ENCODE measurements at places on chromosomes 2 and 18.

GRCh38 chr2:213022987-213023386 lies 128.4 kb downstream of the IKZF2 start:
- DNase-seq: no peak

- no peak for DNase-seq
Measured at GRCh38 chr18:58128381-58129374, 84.7 kb downstream of the NEDD4L start.

DNA sequence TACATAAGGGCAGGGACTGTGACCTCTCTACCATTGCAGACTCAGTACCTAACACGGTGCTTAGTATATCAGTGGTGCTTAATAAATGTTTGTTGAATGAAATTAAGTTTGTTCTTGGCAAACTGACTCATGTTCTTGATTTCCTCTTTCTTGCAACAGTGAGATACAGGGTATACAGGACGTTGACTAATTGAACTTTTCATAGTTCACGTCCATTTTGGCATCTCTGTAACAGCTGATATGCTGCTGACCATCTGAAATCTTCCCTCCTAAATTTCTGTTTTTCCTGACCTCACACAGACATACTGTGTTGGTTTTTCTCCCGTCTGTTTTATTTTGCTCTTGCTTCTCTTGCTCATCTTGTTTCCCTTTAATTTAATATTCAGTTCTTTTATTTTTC lies 44.2 kb downstream of the LHCGR start:
- DNase-seq: no peak

DNA sequence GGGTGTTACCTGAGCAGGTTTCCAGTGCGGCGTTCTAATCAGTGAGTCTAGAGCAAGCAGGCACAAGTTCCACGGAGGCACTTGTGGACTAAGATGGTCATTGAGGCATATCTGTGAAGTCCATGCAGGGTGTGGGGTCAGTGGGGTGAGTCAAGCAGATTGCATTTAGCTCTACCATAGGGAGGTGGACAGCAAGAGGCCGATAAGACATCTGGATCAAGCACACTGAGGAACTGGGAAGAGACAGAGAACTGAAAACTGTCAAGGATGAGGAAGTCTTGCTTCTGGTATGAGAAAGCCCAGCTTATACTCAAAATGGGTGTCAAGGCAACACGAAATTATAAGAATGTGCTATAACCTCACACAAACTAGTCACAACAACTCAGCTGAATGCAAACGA lies 61.2 kb upstream of the SLC39A10 start:
- no peak for DNase-seq

GRCh38 chr18:6009756-6010155 lies 114.4 kb upstream of the TMEM200C start:
- DNase-seq: no peak

DNA sequence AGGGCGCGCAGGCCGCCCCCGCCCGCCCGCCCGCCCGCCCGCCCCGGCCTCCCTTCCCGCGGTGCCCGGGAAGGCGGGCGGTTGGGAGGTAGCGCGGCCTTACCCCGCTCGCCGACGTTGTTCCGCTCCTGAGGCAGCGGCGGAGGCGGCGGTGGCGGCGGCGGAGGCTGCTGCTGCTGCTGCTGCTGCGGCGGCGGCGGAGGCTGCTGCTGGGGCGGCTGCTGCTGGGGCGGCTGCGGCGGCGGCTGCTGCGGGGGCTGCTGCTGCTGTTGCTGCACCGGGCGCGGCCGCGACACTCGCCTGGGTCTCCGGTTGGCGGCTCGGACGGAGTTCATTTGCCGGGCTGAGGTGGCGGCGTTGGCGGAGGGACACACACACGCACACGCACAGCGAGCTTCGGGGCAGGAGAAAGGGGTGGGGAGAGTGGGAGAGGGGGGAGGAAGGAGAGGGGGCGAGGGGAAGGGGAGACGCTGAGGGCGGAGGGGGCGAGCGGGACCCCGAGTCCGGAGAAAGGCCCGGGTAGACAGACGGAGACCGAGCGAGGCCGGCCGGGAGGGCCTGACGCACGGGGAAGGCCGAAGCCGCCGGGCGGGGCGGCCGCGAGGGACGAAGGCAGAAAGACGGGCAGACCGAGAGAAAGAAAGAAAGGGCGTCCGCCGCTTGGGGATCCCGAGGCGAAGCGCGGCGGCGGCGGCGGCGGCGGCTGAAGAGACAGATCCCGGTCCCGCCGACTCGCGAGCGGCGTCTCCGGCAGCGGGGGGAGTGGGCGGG lies 727 bp downstream of the FBXO11 start:
- DNase-seq: peak; percentile 67

DNA sequence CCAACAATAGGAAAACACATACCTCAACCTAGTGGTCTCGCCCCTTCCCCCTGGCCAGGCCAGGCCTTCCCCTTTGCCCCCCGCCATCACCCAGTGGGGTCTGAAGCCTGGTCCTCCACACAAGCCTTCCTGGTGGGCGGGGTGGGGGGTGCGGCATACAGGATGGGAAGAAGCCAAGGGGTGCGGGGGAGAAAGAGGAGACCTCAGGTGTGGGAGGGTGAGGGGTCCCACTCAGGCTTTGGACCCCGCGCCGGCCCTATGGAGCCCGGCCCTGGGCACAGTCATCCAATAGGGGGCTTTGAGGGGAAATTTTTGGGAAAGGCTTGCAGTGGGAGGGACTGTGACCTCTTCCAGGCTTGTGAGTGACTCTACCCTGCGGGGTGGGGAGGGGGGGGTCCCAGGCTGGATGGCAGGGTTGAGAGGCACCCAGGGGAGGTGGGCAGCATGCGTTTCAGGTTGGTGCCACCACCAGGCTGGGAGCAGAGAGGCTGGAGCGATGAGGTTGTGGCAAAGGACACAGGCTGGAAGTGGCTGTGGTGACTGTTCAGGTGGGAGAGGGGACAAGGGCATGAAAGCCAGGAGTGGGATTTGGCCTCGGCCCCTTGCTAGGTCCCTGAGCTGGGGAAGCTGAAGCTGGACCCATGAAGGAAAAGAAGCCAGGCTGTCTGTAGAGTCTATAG lies 1.3 kb downstream of the SLC66A3 start:
- DNase-seq: no peak

GRCh38 chr2:231276987-231277386 lies 78.6 kb downstream of the ARMC9 start:
- DNase-seq: no peak

GRCh38 chr2:618422-618990 lies 58.7 kb downstream of the TMEM18 start:
- DNase-seq: no peak

- DNase-seq: no peak
Measured at GRCh38 chr2:121688820-121689219, 39.6 kb upstream of the CLASP1 start.

- no peak for DNase-seq
Measured at GRCh38 chr18:8813611-8814010, 108.3 kb downstream of the MTCL1 start.

DNA sequence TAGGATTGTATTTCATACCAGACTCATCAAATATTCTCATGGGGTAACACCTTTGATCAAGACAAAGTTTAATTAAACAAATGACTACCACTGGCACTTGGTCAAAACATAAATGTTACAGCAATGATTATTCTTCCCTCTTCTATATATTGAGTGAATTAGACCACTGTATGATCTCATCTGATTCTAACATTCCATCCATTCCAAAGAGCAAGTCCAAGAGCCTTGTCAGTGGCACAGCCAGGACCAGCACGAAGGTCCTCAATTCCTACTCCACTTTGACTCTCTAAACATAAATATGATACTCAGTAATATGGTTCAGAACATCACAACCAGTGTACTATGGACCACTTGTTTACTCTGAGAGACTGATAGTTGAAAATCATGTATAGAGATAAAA lies 86.4 kb downstream of the AP1S3 start:
- no peak for DNase-seq

GRCh38 chr2:184363213-184363612 lies 235.1 kb upstream of the ZNF804A start:
- peak; percentile 7 for DNase-seq

DNA sequence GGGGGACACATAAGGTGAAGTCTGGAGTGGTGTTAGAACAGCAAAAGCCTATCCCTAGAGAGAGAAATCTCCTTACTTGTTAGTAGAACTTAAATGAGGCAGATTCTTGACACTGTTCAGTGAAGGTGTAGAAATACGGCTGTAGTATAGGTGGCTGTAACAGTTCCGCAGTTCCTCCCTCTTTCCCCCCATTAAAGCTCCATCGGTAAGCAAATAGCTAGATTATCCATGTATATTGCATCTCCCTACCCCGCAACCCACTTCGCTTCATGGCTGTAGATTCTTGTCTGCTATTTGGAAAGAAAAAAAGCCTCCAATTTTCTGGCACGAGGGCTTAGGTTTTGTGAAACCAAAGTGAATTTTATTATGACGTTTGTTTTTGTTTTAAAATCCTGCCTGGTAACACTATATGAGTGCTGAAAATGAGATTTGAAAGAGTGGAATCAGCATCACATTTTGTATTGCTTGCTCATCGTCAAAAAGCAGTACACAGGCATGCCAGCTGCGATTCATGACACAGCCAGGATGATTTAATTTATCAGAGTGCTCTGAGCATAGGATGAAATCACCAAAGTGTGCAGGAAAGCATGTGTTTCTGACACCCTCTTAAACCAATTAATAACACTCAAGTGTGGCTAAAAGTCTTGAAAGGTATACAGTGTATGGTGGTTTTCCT lies 1.4 kb downstream of the FAM171B start:
- peak; percentile 30 for DNase-seq

- no peak for DNase-seq
Measured at GRCh38 chr2:160220545-160221009, 20.5 kb upstream of the ITGB6 start.

DNA sequence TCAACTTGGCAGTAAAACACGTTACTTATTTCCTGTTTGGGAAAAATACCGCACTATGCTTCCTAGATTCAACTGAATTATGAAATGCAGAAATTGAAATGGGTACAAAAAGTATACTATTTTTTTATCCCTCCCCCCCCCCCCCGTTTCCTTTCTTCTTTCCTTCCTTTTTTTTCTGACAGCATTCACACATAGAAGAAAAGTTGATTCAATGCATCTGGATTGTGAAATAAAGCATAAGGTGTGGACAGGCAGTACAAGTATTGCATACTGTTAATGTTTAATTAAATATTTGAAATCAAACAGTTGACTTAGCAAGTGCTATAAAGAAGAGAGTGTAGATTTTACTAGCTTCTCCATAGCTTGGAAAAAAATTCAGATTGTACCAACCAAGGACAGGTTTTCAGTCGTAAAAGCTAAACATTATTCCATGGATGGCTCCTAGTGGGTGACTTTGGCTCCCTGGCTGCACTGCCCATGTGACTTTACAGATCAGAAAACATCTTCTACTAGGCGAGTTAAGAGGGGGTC lies 21.6 kb upstream of the AGFG1 start:
- DNase-seq: no peak

- no peak for DNase-seq
Measured at GRCh38 chr18:40179729-40180461, 1775.1 kb upstream of the PIK3C3 start.

GRCh38 chr2:34731292-34731691 lies 1132.2 kb upstream of the FAM98A start:
- no peak for DNase-seq

DNA sequence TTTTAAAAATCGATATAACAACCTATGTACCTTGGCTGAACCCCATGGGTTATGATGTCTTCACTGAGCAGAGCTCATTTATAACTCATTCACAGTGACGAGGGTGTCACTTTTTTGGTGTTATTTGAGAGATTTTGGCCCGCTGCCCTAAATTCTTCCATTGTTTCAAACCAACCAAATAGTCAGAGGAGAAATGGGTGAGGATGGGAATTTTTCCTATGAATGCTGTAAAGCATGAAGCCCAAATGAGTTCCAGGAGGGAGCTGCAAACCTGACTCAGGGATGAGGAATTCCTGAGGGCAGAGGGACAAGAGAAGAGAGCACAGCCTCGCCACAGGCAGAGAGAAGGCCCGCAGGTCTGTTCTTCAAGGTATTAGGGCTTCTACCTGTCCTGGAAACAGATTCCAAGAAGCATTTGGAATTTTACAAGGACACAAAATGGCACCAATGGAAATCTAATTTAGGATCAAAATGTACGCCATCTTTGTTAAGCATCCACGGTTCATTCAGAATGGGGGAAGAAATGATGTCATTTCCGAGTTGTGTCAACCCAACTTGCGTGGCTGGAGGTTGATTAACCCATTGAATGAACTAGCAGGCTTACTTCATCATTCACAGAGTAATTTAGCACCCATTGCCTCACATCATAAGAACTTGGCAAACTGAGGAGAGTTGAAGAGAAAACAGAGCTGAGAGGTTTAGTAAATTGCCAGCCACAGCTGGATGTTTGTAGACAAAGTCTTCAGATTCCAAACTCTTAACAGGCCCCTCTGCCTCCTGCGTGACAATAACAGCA lies 133.5 kb downstream of the LAMA3 start:
- no peak for DNase-seq

- DNase-seq: no peak
Measured at GRCh38 chr2:4832642-4833041, 859.5 kb upstream of the SOX11 start.

GRCh38 chr18:35707674-35708073 lies 126.1 kb downstream of the GALNT1 start:
- no peak for DNase-seq

DNA sequence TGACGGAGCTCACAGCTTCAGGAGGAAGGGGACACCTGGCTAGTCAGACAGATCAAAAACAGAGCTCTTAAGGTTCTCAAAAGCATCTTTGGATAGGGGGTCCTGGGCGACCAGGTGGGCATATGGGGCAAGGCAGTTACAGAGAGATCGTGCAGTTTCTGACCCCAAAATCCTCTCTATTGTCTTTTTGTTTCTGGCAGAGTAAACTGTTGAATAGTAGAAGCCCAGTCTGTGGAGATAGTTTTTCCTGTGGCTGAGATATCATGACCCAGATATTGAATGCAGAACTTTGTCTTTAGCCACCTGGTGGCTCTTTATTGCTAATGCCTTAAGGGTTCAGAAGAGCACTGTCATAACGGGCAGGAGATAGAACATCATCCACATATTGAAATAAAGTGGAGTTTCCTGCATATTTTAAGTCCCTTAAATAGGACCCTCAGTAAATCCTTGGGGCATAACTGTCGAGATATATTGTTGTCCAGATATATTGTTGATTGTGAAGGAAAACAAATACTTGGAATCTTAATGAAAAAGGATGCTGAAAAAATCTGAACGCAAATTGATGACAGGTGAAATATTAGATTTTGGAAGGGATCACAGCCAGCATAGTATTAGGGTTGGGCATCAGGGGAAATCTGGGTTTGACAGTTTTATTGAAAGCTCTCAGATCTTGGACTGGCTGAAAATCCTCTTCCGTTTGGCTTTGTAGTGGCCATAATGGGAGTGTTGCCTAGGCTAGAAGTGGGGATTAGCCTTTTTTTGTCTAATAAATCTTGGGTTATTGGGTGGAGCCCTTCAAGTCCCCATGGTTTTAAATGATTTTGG lies 14.1 kb upstream of the ZDBF2 start:
- DNase-seq: peak; percentile 2

- DNase-seq: no peak
Measured at GRCh38 chr2:187505065-187505672, 49.1 kb downstream of the TFPI start.
